ENCODE measurements at places on chromosomes 2 and 18.

GRCh38 chr18:6409933-6410332 lies 4.8 kb downstream of the L3MBTL4 start:
- no peak for DNase-seq

DNA sequence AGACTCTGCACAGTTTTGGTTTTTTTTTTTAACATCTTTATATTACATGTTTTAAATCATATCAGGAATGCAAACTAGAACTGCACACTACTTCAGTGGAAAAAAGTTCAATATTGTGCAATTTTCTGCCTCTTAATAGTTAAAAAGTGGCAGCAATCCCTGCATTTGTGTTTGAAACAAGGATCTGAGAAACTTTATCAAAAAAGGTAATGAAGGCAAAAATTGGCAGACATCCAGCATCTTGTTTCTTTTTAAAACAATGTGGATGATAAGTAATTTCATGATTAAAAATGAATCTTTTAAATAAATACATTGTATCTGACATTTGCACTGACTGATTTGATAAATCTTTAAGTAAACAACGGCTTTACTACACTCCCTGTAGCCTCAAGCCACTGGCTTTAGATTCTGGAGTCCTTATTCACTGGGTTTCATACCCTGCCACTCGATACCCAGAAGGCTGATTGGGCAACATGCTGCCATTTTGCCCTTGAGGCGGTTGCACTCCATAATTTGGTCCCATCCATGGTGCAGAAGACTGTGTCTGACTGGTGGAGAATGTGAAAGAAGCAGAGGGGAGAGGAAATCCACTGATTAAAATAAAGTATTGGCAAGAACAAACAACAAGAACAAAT lies 21.6 kb upstream of the C2orf42 start:
- DNase-seq: no peak

DNA sequence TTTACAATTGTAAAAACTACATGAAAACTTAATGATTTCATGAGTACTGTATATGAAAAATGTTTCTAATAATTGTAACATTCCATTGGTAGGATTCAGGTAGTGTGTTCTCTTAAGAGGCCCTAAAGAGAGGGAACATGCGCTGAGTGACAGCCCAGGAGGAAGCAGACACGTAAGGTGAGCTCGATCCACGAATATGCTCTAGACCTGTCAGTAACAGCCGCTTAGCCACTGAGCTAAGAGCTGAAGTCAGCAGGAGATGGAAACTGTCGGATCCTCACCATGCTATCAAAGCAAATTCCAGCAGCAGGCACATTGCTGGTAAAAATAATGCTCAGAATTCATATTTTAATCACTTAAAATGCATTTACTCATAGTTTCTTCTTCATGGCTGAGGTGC lies 346.5 kb downstream of the TGIF1 start:
- no peak for DNase-seq

GRCh38 chr18:56799756-56800155 lies 148.6 kb downstream of the WDR7 start:
- peak; percentile 4 for DNase-seq

DNA sequence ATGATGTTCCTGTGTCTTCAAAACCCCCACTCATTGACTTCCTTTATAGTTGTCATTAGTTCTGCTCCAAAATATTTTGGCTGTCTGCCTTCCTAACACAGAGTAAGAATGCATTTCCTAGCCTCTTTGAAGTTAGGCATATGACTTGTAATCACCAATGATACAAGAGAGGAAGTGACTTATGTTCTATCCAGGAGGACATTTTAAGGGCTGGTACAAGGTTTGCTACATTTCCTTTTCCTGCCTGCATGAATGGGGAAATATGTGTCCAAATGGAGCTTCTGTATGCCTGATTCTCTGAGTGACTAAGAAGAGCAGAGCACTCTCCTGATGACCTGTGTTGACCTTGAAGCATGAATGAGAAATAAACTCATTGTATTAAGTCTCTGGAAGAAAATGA lies 115.1 kb downstream of the PLCL1 start:
- DNase-seq: no peak

DNA sequence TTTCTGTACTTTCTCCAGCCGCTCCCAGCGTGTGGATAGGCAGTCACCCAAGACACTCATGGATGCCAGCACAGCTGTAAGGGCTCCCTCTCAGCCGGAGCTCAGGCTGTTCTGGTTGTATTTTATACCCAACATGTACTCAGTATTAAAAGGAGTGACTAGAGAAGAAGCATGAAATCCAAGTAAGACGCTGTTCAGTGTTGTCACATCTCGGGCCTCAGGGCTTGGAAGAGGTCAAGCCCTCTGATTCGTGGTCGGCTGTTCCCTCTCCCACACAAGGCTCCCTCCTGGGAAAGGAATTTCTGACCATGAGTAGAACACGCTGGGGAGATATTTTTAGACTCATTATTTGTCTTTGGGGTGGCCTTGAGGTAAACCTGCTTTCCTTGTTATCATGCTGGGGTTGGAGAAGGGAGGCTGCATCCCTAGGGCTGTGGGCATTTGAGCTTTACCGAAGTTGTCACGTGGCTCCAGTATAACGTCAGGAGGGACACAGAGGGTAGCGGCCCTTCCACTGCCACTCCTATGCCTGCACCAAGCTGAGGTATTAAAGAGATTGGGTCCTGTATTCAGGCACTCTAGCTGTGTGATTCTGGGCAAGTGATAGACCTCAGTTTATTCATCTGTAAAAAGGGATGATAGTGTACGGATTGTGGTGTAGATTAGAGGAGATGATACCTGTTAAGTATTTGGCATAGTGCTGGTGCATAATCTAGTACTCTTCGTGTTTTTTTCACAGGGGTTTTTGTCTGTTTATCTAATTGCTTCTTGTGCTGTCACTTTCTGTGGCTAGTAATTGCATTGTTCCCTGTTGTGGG lies 34.1 kb downstream of the HK2 start:
- no peak for DNase-seq

GRCh38 chr2:218569661-218570500 lies 1.2 kb downstream of the CNOT9 start:
- DNase-seq: peak; percentile 33

DNA sequence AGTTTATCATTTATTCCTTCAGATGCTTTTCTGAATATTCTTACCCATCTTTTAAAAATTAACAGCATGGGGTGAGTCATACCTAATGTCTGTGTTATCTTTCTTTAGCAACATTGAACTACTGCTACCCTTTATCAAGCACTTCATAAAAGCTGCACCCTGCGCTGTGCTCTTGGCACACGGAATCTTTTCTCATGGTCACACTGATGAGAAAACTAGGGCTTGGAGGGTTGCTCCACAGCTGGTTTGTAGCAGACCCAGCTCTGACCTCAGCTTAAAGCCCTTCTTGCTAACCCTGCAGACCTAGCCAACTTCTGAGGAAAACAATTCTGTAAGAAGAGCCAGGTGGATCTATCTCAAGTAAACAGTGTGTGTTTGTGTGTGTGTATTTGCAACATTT lies 106.3 kb downstream of the RNF144A start:
- no peak for DNase-seq

GRCh38 chr18:10089881-10090280 lies 176.1 kb downstream of the VAPA start:
- no peak for DNase-seq

- DNase-seq: no peak
Observed at GRCh38 chr2:232927793-232928550, 57.9 kb downstream of the SNORC start.

GRCh38 chr2:18959952-18960717 lies 370.8 kb upstream of the NT5C1B start:
- peak; percentile 88 for DNase-seq

DNA sequence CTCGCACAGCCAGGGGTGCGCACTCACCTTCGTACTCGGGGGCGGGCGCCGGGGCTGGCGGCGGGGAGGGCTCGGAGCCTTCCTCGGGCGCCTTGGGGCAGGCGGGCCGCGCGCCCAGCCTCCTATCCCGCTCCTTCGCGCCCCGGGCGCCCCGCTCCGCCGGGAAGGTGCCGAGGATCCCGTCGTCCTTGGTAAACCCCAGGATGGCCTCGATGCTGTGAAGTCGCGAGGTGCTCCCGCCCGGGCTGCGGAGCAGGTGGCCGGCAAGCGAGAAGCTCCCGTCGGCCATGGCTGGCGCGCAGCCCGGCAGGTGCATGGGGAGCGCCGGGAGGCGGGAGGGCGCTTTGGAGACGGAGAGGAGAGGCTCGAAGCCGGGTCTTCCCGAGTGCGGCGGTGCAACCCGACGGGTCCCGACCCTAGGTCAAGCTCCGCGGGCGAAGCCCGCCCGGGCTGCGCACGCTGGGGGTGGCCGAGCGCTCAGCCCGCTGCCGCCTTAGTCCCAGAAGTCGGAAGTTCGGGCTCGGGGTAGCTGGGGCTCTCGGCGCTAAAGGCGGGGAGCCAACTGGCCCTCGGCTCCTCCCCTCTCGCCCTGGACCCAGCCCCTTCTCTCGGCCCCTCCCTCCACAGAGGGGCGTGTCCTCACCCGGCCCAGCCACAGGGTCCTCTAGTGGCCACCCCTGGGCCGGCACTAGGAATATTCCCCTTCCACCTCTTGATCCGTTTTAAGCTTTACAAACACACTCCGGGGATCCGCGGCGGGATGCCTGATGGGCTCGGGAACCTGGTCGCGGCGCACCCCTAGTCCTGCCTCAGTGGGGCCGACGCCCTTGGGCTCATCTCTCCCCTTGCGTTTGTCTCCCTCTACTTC lies at the start of gene RAX:
TSS of gene RAX (minus strand) at position 564 of the 868 bp plus-strand sequence. CDS start at position 316, 248 bp downstream.
- DNase-seq: no peak

DNA sequence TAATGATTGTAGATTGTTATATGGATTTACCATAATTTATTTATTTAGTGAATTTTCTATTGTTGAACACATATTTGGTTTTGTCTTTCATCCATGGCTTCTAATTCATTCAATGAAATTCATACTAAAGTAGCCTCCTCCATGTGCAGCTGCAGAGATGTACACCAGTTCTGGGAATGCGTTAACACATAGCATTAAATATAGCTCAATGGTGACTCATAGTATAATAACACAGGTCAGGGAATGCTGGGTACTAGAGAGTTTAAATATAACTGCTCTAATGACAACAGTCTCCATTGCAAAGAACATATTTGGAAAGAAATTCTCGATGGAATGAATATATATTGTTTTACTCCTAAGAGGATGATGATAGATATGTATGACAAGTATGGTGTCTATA lies 1190.2 kb upstream of the NRXN1 start:
- DNase-seq: peak; percentile 5

GRCh38 chr2:45403036-45403435 lies 208.0 kb downstream of the SRBD1 start:
- no peak for DNase-seq

GRCh38 chr2:233353769-233354499 lies at the start of gene DGKD:
DGKD (plus strand) TSS chr2:233354494; CDS start chr2:233354519, 25 bp downstream.
- DNase-seq: peak; percentile 33

DNA sequence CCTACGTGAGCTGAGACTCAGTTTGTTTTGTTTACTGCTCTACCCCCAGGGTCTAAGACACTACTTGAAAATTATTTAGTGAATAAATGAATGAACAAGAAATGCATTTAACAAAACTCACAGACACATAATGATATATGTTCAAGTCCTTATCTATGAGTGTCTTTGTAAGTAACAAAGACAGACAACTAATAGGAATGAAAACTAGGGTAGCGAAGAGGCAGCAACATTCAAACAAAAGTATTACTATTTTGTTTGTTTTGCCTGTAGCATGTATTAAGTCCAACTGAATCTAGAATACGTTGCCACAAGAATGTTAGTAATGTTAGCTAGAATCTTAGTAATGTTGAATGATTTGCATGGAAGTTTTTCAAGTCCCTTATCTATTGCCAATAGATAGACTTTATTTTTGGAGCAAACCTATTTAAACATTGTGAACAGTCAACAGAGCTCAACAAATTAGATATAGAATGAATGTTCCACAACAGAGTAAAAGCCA lies 144.8 kb upstream of the VWC2L start:
- DNase-seq: no peak

GRCh38 chr2:178082408-178083045 lies 9.9 kb upstream of the PDE11A start:
- no peak for DNase-seq

DNA sequence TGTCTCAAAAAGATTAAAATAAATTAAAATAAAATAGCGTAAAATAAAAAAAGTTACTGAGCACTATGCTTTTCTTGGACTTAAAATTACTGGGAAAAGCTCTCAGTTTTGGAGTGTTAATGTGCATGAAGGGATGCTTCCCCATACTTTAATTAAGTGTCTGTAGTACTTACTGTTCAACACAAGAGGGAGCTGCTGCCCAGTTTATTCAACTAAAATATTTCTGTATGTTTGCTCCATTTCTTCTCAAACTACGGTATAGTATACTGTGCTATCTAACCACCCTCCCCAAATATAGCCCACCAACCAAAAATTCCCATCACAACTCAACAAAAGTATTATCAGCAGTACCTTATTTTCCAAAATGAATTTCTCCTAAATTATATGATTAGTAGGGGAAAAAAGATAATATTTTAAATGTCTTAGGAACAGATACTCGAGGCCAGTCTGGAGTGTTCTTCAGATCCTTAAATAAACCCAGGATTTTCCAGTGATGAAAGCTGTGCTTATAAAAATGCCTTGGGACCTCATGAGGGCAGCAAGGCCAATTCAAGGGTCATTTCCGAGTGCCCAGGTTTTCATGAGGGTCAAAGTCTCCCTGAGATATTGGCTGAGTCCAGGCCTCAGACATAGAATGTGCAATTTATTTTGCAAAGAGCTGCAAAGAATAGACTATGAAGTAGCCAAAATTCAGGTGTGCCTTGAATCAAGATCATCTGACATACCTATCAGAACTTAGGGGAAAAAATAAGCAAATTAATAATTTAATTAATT lies 64.1 kb downstream of the CHRNA1 start:
- DNase-seq: peak; percentile 62

DNA sequence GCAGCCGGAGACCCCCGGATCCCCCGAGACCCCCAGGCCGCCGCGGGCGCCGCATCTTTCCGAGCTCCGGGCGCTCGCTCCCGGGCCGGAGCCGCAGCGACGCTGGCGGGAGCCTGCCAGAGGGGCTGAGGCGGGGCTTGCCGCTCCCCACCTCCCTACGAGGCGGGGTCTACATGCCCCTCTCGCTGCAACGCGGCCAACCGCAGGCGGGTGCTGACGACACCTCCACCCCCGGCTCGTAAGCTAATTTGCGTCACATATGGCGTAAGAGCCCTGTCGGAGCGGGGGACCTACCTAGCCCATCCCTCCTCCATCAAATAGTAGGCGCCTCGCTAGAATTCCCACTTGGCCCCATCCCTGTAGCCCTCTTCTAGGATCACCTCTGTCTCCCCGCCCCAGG lies at the start of gene PTPRN:
TSS of gene PTPRN (minus strand) at position 124 of the 400 bp plus-strand sequence. CDS start at position 55, 69 bp downstream.
- no peak for DNase-seq

DNA sequence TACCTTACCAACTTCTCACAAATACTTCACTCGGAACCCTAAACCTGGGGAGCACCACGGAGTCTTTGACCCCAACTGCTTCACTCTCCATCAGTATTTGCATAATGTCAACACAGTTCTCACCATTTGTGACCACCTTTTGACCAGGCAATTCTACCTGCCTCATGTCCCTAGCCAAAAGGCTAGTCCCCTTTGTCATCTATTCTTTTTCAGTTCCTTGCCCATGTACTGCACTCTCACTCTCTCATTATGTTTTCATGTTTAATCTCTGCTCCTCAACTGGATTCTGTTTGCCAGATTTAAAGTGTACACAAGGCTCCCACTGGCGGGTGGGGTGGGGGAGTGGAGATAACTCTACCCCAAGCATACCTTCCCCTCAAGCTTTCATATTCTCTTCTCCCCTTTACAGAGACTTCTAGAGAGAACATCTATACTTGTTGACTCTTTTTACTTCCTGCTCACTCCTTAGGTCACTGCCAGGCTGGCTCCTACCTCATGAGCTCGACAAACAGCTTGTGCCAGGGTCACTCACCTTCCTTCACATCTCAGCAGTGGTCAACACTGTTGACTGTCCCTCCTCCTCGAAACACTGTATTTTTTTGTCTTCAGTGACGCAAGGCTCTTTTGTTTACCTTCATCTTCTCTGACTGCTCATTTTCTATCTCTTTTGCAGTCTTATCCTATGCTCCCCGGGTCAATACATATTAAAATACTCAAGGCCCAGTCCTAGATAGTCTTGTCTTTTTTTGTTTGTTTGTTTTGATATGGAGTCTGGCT lies 88.7 kb upstream of the MAP4K3 start:
- DNase-seq: no peak
